ENCODE measurements at places on chromosomes 16 and 17.

DNA sequence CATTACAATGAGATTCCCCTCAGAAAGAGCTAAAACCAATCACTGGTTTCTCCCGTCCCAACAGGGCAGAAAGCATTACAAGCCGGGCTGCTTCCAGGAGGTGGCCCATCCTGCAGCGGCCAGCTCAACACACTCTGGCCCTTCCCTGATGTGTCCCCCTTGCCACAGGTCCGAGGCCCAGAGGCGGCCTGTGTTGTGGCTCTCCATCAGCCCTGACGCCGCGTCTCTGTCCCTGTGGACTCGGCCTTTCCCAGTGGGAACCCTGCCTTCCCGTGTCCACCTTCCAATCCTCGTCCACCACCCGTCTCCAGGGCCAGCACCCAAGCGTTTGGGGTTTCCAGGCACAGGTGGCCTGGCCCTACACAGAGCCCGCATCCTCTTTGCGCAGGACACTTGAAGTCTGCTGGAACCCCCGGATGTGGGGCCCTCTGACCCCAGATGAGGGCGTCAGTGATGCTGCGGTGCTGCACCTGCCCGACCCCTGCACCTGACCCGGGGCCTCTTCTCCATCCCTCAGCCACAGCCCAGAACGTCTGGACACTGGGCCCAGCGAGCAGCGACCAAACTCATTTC lies 21.1 kb downstream of the RAB40B start:
- no peak for DNase-seq

DNA sequence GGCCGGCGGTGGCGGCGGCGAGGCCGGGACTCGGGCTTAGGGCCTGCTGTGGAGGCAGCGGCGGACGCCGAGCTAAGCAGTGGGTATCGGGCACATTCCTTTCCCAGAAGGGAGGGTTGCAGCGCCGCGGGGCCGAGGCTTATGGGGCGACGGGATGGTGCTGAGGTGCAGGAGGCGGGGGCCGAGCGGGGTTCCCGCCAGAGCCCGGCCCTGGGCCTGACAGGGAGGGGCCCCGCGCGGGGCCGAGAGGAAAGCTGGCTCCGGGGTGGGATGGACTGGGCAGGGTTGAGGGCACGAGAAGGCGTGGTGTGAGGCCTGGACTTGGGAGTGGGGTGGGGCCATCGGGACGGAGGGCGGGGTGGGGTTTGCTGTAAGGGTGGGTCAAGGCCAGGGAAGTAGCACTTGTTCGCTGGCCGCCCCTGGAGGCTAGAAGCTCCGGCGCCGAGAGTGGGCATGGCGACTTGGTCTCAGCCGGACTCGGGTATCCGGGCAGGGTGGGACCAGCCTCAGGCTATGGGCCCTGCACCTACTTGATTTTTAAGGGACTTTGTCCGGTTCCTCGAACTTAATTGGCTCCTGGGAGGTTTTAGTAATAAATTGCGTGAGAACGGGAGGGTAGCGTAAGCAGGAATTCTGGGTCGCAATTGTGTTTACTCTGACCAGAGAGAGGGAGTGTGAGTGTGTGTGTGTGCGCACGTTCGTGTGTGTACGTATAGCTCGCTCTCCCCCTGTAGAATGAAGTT lies 396 bp downstream of the NFE2L1 start:
- peak; percentile 39 for DNase-seq

DNA sequence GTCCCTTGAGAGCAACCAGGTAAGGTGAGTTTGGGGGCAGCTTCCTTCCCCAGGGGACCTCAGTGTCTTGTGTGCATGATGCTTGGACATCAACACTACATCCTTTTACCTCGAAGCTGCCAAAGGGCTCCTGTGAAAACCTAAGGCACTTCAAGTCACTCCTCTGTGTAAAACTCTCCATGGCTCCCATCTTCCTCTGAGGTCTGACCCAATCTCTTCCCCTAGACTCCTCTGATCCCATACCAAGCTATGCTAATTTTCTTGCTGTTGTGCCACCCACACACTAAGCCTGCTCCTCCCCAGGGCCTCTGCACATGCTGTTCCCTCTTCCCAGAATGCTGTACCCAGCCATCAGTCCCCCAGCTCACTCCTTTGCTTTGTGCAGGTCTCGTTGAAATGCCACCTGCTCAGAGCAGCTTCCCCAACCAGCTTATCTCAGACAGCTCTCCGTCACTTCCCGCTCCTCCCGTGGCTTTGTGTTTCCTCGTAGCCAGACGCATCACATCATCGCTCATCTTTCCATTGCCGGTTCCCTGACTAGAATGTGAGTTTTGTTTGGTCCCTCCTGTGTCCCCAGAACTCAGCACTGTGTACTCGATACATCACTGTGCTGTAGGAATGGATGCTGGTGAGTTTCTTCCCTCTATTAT lies 78.4 kb downstream of the CNGB1 start:
- no peak for DNase-seq

- no peak for DNase-seq
Measured at GRCh38 chr16:89045881-89046280, 47.8 kb upstream of the ACSF3 start.

GRCh38 chr17:48615963-48616716 lies 1.0 kb upstream of the HOXB8 start:
- DNase-seq = no peak

GRCh38 chr17:69401251-69401650 lies 13.2 kb upstream of the MAP2K6 start:
- no peak for DNase-seq

DNA sequence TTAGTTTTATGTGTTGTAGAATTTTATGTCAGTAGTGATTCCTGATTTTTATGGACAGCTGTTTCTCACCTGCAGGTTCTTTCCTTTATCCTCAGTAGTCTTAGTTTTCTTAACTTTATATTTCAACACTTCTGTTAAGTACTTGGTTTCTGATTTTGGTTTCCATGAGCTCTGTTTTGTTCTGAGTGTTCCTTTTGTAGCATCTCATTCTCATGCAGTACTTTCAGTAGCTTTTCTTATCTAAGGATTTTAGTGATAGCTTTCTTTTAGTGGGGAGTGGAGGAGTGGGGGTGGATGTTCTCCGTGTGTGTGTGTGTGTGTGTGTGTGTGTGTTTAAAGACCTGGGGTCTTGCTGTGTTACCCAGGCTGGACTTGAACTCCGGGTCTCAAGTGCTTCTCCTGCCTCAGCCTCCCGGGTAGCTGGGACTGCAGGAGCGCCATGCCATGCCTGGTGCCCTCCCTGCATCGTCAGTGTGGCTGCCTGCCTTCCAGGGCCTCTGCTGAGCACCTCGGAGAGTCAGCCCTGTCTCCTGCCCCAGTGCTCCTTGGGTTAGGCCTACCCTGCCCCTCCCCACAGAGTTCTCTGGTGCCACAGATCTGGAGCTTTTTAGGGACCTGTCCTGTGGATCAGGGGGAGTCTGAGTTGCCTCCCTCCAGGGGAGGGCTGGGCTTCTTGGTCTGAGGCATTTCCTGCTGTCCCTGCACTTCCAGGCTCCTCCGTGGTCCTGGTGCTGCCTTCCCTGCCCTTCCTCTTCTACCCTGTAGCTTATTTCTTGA lies 4.3 kb upstream of the ZNF750 start:
- DNase-seq = no peak
